ENCODE measurements at places on chromosomes 5 and 9.

- no peak for DNase-seq
Observed at GRCh38 chr5:1887588-1888360, 5.0 kb upstream of the IRX4 start.

DNA sequence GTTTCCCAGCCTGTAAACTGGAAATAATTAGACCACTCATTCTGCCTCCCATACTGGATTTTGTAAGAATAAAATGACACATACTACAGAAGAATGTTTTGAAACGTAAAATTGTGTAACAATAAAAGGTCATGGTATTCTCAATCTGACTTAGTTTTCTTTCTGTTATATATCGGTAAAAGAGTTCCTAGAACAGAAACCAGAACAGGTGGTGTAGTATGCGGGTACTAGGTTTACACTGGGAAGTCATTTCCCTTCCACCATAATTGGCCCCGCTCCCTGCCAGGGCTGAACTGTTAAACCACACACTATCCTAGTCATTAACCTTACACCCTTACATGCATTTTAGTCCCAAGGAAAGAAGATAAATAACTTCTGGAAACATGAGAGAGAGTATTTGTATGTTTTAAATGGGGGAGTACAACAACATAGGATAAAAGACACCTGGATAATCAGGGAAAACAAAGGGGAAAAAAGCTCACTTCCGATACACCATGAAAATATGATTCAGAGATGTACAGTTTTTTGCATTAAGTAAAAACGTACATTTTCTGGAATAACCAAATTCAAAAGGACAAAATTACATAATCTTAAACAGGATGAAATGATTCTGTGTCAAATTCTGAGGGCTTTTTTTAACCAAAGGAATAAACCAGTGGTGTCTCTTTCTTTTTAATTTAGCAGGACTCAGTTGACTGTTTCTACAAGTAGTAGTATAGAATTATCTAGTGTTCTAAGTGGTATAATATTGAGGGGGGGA is 199.7 kb downstream of the GLIS3 start:
- DNase-seq: no peak

DNA sequence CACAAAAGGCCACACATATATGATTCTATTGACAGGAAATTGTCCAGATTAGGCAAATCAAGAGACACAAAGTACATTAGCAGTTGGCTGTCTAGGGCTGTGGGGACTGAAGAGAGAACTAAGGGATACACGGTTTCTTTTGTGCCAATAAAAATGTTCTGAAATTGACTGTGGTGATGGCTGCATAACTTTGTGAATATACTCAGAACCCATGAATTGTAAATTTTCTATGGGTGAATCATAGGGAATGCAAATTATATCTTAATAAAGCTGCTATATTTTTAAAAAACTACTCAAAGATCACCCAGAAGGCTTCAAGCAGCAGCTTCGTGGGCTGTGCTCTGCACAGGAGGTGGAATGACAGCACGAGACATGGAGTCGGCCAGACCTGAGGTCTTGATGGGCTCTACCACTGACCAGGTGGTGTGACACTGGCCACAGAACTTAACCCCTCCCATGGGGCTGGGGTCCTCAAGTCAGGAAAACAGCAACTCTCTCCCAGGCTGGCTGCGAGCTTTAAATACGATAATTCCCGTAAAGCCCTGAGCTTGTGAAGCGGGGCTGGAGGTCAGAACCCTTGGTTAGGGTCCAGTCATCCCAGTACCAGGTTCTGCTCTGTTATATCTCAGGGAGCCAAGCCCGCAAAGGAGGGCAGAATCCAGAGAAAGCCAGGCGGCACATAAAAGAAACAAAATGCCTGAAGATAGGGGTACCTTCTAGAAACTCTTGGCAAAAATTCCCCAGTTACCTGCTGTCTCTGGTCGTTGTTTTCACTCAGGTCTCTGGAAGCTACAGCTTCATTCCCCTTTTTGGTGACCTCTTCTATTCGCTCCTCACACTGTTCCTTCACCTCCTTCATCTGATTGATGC is 59.1 kb downstream of the GOLM1 start:
- no peak for DNase-seq

- no peak for DNase-seq
Observed at GRCh38 chr5:57036761-57037160, 84.8 kb upstream of the MIER3 start.

- no peak for DNase-seq
Observed at GRCh38 chr9:34492051-34492450, 30.7 kb downstream of the ENHO start.

Measured in activated CD8-positive, alpha-beta memory T cell treated with anti-CD3 and anti-CD28 coated beads for 48 hours (primary cell).